ENCODE measurements at places on chromosomes 5 and 9.

DNA sequence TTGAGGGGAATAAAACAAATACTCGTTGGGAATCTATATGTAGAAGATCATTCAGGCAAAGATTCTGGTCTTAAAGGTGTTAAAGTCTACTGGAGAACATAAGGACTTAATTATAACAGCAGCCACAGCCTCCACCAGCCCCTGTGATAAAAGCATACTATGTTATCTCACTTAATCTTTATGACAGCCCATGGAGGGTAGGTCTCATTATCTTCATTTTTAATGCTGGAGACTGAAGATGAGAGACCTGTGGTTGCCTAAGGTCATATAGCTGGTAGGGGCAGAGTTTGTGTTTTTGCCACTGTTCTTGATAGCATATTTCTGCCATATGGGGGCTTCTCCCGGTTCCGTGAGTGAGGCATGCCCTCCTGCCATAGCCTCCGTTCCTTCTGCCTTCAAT lies 88.7 kb downstream of the TRIO start:
- no peak for DNase-seq

- no peak for DNase-seq
Measured at GRCh38 chr5:7822449-7822848, 28.5 kb downstream of the CFAP90 start.

DNA sequence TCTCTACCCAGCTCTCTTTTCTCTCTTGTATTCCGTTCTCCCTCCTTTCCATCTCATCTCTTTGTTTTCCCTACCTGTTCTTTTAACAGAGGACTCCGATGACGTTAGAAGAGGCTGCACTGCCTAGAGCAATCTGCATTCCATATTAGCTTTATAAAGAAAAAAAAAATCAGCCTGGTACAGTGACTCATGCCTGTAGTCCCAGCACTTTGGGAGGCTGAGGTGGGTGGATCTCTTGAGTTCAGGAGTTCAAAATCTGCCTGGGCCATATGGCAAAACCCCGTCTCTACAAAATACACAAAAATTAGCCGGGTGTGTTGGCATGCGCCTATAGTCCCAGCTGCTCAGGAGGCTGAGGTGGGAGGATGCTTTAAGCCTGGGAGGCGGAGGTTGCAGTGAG lies 49.0 kb downstream of the DAPK1 start:
- no peak for DNase-seq

DNA sequence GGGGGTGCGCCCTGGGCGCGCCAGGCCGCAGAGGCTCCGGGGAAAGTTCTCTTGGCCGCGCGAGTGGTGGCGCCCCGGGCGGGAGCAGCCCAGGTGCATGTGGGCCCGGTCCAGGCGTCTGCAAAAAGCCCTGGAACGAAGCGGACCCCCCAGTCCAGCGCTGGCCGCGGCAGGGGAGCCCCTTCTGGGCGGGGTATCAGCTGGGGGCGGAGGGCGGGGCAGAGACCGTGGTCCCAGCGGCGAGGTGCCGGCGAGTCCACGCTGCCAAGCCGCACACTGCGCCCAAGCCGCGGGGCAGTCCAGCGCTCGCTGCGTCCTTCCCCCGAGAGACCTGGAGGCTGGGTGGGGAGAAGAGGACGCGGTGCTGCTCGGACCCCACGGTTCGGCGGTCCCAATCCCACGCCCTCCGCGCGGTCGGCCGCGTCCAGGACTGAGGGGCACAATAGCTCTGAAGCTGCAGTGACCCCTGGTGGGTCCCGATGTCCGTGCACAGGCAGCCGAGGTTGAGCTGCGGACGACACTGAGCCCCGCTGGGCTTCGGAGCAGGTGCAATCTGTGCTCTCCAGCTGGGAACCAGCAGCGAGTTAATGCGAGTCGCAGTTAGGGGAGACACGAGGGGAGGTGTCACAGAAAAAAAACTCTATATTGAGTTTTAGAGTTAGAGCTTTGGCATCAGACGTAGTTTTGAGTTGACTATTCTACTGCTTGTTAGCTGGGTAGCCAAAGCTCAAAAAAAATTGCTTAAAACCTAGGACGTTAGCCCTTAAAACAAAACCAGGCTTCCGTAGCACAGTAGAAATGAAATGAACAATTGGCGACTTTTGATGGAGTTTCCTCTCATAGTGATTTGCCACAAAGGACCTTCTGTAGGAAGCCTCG lies 1.1 kb upstream of the EPB41L4A start:
- no peak for DNase-seq

DNA sequence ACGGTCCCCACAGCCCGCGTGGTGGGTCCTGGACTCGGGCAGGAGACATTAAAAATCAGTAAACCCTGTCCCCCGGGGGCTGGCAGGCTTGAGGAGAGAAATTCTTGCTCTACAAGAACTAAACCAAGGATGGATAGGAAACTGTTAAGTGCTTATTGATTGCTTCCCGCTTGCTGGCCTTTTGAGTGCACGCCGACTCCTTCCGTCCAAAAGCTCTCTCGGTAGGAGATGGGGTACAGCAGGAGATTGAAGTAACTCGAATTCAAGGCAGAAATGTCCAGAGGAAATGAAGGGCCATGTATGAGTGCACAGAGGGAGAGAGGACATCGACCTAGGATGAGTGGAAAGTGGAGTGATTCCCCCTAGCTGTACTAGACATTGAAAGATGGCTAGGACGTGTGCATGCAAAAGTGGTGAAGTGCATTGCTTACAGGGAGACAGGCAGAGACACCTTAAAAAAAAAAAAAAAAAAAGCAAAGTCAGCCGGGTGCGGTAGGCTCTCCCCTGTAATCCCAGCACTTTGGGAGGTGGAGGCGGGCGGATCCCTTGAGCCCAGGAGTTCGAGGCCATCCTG lies 923 bp downstream of the RECK start:
- no peak for DNase-seq

DNA sequence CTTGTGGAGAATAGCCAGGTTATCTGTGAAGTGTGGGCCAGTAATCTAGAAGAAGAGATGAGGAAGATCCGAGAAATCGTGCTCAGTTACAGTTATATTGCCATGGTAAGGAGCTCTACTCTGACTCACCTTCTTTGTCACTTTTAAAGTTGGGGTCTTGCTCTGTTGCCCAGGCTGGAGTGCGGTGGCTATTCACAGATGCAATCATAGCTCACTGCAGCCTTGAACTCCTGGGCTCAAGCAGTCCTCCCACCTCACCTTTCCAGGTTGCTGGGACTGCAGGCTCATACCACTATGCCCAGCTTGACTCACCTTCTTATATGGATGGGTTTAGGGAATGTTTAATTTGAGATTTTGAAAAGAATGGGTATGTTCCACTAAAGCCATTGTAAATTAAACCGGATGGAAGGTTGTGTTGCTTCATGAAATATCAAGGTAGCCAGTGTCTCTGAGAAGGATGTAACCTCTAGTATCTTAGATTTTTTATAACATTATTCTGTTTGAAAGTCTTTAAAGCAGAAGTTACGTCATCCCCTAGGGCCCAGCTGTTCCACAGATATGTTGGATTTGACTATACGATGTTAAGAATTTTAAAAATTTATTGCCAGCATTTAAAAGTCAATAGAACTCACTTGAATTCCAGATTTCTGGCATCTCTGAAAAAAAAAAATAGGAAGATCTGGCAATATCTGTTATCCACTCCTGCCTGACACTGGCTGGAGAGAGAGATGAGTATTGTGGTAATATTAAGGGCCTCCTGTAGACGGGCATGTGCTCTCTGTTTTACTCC lies 5.1 kb downstream of the CNOT8 start:
- DNase-seq, result no peak

DNA sequence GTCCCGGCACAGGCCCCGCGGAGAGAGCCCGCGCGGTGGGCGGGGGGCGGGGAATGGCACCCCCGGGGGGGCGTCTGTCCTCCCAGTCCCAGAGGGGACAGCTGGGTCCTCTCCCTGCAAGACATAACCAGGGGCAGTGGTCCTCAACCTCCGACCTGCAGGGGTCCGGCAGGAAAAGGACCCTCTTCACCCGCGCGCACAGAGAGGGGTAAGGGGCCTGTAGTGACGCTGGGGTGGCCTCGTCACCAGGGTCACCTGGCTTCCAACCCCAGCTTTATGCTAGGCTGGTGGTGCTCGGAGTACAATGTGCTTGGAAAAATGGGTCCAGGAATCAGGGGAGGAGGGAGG lies 34.2 kb downstream of the LHX2 start:
- no peak for DNase-seq

GRCh38 chr9:129654554-129655040 lies 10.8 kb upstream of the PRRX2 start:
- no peak for DNase-seq

DNA sequence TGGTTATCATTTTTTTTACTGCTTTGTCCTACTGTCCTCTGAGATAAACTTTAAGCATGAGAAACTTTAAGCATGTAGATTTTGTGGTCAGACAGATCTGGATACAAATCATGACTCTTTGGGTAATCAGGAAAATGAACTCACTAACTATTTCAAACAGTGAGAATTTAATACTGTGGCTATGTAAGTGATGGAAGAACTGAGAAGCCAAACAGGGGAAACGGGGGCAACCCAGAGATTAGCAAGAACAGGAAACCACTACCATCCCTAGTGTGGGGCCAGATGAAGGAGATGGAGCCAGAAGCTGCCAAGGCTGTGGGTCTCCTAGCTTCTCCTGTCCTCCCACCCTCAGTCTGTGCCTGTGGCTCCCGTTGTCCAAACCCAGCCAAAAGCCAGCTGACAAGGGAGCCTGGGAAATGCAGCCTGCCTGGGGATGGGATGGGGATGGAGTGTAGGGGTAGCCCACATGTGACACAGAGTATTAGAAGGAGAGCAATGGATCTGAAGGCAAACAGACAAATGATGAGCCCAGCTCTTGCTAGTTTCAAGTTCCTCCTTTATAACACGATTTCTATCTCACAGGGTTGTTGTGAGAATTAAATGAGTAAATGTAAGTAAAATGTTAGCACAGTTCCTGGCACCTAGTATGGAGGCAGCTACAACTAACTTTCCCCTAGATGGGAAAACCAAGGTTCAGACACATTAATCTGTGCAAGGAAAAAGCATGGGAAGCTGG lies 27.7 kb upstream of the CDC23 start:
- DNase-seq, result no peak

DNA sequence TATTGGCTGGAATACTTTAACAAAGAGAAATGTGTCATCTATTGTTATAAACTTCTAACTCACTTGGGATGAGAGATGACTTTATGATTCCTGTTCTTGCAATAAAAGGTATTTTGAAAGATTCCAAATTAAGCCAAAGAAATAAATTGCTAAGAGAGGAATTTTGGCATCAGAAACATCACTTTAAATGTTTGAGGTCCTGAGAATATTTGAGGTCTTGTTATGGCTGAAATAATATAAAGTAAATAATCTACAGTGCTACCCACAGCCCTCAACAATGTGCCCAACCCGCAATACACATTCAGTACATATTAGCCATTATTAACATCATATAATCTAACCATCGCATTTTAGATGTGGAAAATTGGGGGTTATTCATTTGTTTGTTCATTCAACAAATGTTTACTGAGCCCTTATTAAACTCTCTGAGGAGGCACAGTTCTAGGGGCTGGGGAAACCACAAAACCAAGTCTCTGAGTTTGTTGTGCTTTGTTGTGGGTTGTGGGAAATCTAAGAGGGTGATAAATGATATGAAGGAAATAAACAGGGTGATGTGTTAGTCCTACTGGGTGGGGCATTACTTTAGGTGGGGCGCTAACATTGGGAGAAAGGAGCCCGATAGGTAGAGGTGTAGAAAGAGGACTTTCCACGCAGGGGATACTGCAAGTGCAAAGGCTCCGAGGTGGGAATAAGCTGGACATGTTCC lies 135.2 kb upstream of the CLINT1 start:
- DNase-seq, result peak; percentile 15

- no peak for DNase-seq
Measured at GRCh38 chr9:105475302-105475701, 27.5 kb downstream of the FSD1L start.

- no peak for DNase-seq
Measured at GRCh38 chr9:68443624-68444023, 87.2 kb downstream of the PGM5 start.

GRCh38 chr5:90112033-90112692 lies 297.4 kb downstream of the CETN3 start:
- no peak for DNase-seq

DNA sequence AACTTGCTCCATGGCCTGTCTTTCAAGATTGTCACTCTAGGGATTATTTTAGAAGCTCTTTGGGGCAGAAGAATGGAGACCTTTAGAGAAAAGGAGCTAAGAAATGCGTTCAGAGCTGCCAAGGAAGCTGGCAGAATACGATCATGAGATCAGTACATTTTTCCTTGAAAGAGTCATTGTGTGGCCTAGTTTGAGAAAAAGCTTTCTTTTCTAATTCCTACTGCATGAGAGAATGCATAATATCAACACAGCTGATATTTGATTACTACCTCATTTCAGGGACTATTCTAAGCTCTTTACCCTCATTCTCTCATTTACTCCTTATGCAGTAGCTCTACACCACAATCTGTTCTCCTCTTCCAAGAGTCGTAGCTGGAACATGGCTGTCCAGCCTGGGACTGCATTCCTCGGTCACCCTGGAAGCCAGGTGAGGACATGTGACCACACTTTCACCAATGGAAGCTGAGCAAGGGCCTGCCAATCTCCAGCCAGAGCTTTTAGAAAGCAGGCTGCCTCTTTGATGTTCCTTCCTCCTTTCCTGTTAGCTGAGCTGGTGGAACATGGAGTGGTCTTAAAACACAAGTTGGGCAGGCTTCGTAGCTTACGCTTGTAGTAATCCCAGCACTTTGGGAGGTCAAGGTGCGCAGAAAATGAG lies 99.3 kb upstream of the LHFPL2 start:
- no peak for DNase-seq

DNA sequence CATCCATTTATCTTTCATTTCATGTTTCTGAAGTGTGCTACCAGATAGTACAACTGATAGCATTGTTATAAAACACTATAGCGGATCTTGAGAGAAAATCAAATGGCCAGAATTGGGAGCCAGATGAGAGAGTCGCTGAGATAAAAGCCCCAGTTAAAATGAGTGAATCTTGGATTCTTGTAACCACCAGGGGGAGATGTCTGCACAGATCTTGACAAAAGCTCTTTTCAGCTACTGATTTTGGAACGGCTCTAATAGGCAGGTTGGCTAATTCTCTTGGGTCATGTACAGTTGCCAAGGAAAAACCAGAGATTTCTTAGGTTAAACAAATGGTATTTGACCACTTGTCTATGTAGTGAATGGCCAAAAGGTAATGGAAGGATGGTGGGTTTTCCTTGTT lies 21.7 kb downstream of the F2RL2 start:
- peak; percentile 12 for DNase-seq

DNA sequence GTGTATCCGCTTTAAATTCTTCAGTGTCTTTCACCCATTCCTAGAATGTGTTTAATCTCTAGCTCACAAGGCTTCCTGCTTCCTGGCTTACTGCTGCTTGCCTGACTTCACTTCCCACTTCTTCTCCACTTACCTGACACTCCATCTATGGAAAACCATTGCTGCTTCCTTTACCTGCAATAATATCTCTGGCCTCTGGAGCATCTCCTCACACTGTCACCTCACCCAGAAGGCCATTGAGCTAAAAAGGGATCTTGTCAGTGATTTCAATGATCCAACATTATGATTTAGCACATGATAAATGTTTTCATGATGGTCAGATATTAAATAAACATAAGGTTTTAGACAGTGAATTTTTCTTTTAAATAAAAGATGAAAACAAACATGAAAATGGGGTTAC lies 281.1 kb downstream of the MRPS30 start:
- no peak for DNase-seq
